ENCODE measurements at places on chromosomes 12 and 14.

GRCh38 chr14:104136472-104137296 is 1.7 kb upstream of the KIF26A start:
- DNase-seq = no peak

DNA sequence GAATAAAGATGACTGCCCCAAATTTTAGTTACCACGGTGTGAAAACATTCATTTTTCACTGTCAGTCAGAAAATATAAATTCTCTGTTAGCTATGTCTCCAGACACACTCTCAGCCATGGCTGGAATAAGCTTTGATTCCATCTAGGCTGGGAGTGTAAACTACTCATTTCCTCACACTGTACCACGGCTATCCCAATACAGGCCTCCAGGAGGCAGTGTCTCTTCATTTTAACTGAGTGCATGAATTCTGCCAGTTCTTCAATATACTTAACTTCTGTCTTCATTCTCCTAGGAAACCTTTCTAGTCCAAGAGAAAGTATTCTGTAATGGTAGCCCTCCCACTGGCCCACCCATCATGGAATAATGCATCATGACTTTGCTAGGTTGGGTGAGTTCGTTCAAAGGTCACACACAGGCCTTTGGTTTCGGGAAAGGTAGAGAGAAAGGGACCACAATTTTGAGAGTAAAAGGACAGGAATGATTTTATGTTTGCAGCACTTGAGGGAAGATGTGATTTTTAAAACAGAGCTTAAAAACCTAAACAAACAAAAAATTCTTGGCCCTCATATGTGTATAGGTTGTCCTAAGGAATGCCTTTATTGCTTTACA is 381.1 kb downstream of the SEC23A start:
- DNase-seq = peak; percentile 4

DNA sequence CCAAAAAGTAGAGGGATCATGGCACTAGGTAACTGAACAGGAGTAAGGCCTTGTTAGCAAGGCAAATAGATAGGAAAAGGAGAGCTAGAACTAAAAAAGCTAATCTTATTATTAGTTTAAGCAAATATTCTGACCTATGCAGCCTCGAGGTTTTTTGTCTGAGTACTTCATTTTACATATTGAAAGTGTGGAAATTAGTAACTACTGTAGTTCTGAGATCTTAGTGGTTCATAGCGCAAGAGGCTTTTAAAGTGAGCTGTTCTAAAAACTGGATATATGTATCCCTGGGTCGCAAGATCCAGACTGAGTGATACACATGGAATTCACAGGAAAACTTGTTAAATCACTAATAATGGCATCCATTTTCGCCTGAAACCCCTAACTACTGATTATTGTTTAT is 411.0 kb upstream of the SOX5 start:
- no peak for DNase-seq

- no peak for DNase-seq
Measured at GRCh38 chr12:43287706-43288383, 264.2 kb downstream of the ADAMTS20 start.

DNA sequence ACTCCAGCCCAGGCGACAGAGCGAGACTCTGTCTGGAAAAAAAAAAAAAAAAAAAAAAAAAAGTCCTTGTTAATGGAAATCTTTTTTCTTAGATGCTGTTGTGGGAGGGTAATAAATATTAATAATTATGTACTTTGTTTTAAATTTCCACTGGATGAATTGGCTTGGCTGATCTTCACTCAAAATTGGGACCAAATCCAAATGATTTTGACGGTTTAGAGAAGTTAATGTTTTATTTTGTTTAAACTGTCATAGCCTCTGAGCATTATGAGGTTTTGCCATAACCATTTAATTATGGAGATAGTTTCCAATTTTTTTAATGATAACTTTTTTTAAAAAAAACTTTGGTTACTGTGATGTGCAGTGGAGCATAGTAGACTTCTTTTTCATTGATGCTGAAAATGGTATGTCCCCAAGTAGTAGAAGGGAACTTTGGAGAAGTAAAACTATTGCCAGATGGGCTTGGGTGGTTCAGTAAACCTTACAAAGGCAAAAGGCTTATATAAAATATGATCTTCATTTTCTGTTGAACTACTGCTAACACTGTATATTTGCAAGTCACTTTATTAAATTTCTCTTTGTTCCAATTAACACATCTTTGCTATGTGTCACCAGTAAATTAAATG is 3.9 kb upstream of the PMCH start:
- DNase-seq = no peak

DNA sequence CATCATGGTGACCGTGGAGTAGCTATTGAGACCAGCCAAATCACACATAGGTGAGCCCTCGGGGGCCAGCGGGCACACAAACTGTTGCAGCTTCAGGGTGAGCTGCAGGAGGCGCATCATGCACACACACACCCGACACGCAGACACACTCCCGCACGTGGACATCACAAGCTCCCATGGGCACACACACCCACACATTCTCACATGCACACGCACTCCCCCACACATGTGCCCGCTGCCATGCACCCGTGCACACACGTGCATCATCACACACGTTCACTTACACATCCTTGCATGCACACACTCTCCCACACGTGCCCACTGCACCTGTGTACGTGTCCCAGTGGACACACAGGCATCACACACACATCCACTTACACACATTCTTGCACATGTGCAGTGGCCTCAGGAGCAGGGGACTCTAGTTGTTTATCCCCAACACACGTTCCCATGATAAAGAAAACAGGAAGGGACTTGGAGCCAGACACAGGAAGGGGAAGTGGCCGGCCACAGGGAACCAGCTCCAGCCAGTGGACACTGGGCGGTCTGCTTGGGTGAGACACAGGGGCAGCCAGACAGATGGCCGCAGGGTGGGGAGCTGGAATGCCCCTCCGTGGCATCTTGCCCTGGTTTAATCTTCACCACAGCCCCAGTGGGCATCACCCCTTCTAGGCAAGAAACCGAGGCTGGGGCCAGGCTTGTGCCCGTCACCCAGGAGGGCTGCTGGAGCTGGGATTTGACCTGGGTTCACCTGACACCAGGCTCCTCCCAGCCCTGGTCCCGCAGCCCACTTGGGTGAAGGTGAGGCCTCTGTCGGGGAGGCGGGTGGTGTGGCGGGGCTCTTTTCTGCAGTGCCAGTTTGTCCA is 49.7 kb downstream of the CYP46A1 start:
- DNase-seq = no peak

DNA sequence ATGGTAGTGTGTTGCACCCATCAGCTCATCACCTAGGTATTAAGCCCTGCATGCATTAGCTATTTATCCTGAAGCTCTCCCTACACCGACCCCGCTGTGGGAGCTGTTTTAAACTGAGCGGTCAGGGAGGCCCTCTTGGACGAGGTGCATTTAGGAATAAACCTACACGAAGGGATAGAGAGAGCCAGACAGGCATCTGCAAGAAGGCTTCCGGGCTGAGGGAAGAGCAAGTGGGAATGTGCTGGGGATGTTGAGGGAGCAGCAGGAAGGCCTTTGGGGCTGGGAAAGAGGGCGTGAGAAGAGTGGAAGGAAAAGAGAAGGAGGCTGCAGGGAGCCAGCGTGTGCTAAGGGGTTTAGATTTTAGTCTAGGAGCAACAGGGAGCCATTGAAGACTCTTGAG is 34.5 kb downstream of the RPH3A start:
- no peak for DNase-seq

DNA sequence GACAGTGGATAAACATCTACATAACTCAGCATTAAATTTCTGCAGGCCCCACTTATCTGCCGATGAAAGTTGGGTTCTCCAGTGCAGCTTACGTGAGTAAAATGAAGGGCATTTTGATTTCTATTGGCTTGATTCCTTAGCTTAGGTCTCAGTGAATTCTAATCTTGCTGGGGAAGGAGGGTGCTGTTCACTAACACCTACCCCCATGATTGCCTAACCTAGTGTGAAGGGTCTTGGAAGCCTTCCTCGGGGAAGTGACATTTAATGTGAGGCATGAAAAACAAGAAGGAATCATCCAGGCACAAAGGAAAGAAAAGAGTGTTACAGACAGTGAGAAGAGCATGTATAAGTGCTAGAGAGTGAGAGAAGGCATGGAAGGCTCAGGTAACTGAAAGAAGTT is 81.0 kb downstream of the DAAM1 start:
- DNase-seq = no peak

GRCh38 chr12:93773122-93773871 is 96.1 kb downstream of the CRADD start:
- peak; percentile 70 for DNase-seq

DNA sequence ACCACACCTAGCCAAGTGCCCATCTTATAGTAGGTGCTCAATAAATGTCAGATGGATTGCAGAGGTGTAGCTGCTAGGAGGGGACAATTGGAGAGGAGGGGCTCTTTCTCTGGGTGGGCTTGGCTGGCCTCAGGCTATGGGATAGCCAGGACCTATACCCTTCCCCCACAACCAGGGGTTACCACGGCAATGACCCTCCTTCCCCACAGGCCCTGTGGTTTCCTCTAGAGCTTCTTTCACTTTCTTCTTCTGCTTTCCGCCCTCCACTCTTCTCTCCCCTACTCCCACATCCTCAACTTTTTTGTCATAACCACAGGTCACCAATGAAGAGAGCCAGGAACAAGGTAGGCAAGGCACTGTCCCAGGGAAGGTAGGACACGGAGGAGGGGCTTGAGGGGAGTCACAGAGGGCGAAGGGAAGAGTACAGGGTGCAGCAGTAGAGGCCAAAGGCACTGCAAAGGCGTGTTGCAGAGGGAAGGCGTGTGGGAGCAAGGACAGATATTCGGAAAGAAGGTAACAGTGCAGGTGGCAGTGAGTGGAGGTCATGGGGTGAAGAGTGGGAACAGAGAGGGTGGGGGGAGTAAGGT is 1.9 kb upstream of the ITGB7 start:
- no peak for DNase-seq

GRCh38 chr12:2586156-2587038 is 208.4 kb upstream of the FKBP4 start:
- no peak for DNase-seq

- no peak for DNase-seq
Measured at GRCh38 chr12:92921877-92922276, 7.2 kb downstream of the EEA1 start.

GRCh38 chr12:73361156-73361863 is 1089.1 kb downstream of the TRHDE start:
- no peak for DNase-seq

DNA sequence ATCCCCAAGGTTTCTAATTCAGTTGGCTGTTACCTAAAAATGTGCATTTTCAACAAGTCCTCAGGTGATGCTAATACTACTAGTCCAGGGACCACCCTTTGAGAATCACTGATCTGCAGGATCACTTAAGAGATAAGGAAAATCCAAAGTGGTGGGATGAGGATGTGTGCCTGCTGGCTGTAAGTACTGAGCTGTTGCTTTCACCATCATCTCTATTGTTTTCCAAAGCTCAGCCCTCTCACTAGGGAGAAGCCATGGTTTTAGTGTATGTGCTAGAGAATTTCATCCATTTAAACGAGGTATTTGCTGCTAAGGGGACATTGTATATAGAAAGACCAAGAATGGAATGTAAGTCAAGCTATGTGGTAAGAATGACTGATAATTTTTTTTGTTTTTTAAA is 202.3 kb downstream of the KIF21A start:
- no peak for DNase-seq

DNA sequence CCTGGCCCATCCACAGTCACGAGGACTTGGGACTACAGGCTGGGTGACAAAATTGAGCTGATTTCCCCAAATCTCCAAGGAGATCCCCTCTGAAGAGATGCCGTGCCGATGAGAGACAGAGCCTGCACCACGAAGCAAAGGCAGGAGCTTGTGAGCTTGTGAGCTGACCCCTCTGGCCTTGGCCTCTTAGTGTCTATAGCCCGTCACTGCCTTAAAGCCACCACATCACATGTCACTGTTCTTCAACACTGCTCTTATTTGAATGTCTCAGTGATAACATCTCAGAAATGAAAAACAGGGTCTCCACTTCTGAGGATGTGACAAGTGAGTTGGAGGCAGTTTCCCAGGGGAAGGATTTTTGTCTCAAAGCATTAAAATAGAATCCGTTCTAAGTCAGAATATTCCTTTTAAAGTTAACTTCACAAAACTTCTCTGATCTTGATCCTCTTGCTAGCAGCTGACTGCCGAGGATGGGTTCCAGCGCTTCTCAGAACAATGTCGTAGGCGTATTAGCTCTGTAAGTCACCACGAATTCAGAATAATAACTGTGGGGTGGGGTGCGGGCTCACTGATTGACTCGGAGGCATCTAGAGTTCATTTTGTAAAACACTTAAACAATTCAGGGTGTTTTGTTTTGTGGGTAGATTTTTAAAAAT is 37.5 kb downstream of the CHST11 start:
- DNase-seq = no peak

- DNase-seq = no peak
Measured at GRCh38 chr12:65570451-65571130, 253.7 kb upstream of the HMGA2 start.

DNA sequence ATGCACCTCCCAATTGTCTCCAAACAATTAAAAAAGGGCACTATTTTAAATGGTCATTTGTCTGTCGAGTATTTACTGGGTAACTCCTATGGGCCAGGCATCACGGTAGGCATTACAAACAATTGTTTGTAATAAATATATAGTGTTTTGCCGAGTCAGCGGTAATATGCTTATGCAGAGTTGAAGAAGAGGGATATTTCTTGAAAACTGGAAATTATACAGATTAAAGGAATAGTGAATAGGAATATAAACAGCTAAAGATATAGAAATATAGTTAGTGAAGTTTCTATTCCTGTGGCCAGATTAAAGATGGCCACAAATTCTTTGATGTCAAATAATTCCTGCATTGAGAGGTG is 13.5 kb upstream of the CRADD start:
- no peak for DNase-seq

DNA sequence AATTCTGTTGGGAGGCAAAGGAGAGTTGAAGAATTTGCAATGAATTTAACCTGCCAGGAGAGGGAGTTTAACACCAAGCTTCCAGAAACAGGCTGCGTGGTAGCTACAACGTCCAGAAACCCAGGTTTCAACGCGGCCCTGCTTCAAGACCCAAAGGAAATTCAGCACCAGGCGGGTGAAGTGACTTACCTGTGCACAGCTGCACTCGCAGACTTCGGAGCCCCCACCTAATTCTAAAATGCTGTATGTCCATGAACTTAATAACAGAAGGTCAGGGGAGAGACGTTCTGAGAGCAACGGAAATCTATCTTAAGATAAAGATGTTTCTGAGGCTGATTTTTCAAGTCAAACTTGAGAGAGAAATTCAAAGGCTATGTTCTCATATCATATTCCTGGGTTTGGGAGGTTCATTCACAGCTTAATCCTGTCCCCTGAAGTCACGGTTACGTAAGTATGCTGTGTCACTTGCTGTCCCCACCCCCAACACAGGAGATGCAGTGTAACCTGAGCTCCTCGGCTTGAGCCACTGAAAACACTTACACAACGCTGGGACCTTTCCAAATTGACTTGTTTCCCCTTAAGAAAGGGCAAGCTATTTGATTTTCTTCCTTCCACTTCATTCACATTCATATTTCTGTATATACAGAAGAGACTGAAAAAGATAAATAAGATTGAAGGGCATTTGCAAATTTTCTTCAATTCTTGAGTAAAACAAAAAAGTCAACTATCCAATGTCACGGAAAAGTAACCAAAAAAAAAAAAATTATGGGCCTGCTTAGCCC is 22.7 kb downstream of the CLIP1 start:
- peak; percentile 90 for DNase-seq

- no peak for DNase-seq
Measured at GRCh38 chr12:62658910-62659309, 192.3 kb downstream of the MON2 start.

GRCh38 chr14:72925171-72925759 is 999 bp upstream of the DCAF4 start:
- DNase-seq = no peak

- DNase-seq = peak; percentile 8
Measured at GRCh38 chr14:23727566-23728335, 91.6 kb downstream of the DHRS2 start.

GRCh38 chr14:33609582-33609981 is 341.3 kb downstream of the EGLN3 start:
- no peak for DNase-seq

Measured in astrocyte (in vitro differentiated cells and primary cell).